ENCODE measurements at places on chromosomes 12 and 14. TPM values are rescaled to one million over a fixed set of nuclear protein-coding genes. Genes with fewer than 3 reads are reported as not detected.

Gene KRT72
- total RNA-seq = not detected

Gene KRT74
- total RNA-seq = not detected

Gene CHMP4A
- total RNA-seq = 20.2 TPM

Gene CLEC4D
- not detected for total RNA-seq

Gene PTPN6
- total RNA-seq = 9.6 TPM

Gene CDK17
- total RNA-seq = 20.0 TPM

Gene ADCY4
- 0.16 TPM for total RNA-seq

Gene GON7
- total RNA-seq = 7.0 TPM

Gene SMCO2
- not detected for total RNA-seq

Gene PRPH
- total RNA-seq = 1.5 TPM

Gene RILPL1
- total RNA-seq = 17.4 TPM

Gene ERH
- 124 TPM for total RNA-seq

Gene RASSF8
- total RNA-seq = 16.5 TPM

Gene KRT2
- total RNA-seq = not detected

Gene CLEC9A
- not detected for total RNA-seq

Gene HCAR3
- not detected for total RNA-seq

Gene CLEC2B
- not detected for total RNA-seq

Gene RNASE7
- not detected for total RNA-seq

Gene SERPINA4
- total RNA-seq = not detected

Gene KRT3
- total RNA-seq = not detected

Data from mesangial cell (primary cell).